Kidney epithelial cell (primary cell): ENCODE measurements at places on chromosomes 16 and 17. TPM values are rescaled to one million over a fixed set of nuclear protein-coding genes. Genes with fewer than 3 reads are reported as not detected.

Gene EIF5A
- total RNA-seq: 460 and 490 TPM in 2 replicates

Gene MPP2
- total RNA-seq: 2.7 and 3.0 TPM in 2 replicates

Gene C1QTNF8
- total RNA-seq: not detected in 2 replicates

- no peak for DNase-seq
Measured at GRCh38 chr17:59409336-59410048, 78.0 kb downstream of the YPEL2 start.

GRCh38 chr16:84718-85406, 6.8 kb downstream of the MPG start:
- DNase-seq: peak; percentile 95
